ENCODE measurements at places on chromosomes 12 and 14.

- no peak for DNase-seq
These were observed 17.5 kb downstream of the ANAPC5 start for GRCh38 chr12:121334513-121335343.

GRCh38 chr14:93332397-93332852 lies 411 bp downstream of the BTBD7 start:
- DNase-seq, result no peak

GRCh38 chr14:66069830-66070541 lies 416.2 kb upstream of the CCDC196 start:
- DNase-seq, result no peak

- DNase-seq, result no peak
These were observed 74.0 kb downstream of the B4GALNT3 start for GRCh38 chr12:533718-534117.

DNA sequence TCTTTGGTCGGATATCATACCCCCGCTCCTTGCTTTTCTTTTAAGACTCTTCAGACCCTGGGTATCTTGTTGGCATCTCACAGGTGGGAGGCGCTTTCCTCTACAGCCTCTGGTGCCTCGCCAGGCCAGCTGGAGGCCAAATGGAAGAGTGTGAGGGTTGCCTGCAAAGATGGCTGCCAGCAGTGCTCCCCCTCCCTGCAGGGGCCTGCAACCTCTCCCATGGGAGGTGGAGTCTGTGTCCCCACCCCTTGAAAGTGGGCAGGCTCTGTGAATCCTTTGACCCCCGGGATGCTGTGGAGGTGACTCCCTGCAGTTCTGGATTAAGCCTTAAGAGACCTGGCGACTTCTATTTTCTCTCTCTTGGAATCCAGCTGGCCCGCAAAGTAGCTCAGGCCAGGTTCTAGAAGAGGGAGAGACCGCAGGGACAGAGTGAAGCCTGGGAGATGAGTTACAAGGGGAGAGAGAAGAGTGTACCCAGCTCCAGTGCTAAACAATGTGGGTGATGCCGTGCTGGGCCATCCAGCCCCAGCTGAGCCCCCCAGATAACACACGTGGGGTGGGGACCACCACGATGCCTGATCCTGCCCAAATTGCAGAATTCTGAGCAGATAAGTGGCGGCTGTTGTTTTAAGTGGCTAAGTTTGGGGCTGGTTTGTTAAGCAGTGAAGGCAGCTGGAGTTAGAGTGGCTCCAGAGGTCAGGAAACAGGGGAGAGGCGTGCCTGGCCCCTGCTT lies 37.9 kb upstream of the NCOR2 start:
- DNase-seq, result no peak

- no peak for DNase-seq
These were observed 196.4 kb upstream of the G2E3 start for GRCh38 chr14:30362369-30363218.

GRCh38 chr12:66176105-66176900 lies 6.5 kb upstream of the TMBIM4 start:
- no peak for DNase-seq

DNA sequence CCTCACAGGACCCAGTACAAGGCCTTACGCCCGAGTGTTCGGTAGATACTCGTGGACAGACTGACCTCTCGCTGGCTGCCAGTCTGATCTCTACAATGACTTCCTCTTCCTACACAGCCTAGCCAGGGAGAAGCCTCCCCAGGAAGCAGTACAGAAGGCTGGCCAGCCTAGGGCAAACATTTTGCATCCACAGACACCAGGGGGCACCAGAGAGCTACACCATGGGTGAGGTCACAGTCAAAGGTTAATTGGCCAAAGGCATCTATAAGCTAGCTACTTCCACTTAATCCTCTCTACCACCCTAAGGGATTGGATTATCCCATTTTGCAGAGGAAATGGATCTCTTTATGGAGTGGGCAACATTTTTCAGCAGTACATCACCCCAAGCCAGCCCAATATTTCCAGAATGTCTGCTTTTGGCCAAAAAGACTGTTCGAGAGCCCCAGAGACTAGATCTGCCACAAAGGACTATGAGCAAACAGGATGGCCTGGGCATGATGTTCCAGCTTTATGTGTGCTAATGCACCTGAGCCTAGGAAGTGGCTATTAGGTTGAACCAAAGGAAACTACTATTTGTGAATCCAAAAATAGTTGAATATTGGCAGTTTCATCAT lies 14.6 kb upstream of the PNMA1 start:
- peak; percentile 89 for DNase-seq

- no peak for DNase-seq
These were observed 272.7 kb upstream of the DIO3 start for GRCh38 chr14:101288436-101289229.

- DNase-seq, result no peak
These were observed 78.8 kb downstream of the RPS6KA5 start for GRCh38 chr14:90981636-90982035.

- no peak for DNase-seq
These were observed 275.4 kb downstream of the TRHDE start for GRCh38 chr12:72547573-72547972.

GRCh38 chr12:48932878-48933277 lies 7.6 kb upstream of the FKBP11 start:
- no peak for DNase-seq

Measured in stimulated activated CD4-positive, alpha-beta T cell treated with anti-CD3 and anti-CD28 coated beads, Interleukin-12 subunit alpha, Interleukin-12 subunit beta, amount 100 ng/mL, for 24 hours (primary cell).